ENCODE measurements at places on chromosomes 7 and 10.

- DNase-seq = no peak
Observed at GRCh38 chr10:79253704-79254103, 93.6 kb upstream of the PPIF start.

DNA sequence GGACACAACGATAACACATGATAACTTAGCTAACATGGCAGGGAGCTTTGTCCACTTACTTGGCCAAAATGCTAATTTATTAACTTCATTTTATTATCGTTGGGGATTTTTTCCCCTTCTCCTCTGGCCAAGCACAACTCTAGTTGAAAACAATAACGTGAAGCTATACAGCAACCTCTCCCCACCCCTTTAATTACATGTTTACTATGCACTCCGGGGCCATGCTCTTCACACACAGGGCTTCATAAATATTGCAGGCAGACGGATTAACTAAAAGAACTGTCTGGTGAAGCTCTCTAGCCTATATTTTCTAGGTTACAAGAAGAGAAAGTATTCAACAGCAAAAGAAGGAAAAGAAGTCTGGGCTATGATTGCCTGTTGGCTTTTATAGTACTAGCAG lies 51.7 kb downstream of the XRCC2 start:
- DNase-seq = no peak

GRCh38 chr7:67547183-67547907 lies 550.7 kb downstream of the TYW1 start:
- DNase-seq = no peak

- DNase-seq = no peak
Observed at GRCh38 chr7:100687261-100687660, 6.8 kb downstream of the GIGYF1 start.

DNA sequence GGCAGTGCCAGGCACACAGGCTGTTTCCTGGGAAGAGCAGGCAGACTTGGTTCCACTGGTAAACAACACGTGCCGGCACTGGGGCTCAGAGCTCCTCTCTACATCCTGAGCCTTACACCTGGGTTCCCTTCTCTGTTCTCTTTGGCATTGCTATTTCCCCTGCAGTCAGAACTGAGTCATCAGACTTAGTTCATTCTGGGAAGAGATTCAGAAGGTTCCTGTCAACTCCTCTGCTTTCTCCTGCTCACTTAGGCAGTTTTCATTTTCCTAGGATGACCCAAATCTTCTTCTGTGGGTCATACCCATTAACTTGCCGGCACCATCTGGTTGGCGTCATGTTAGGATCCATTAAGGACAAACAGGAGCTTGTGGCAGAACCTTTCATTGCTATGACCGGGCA lies 33.4 kb upstream of the LRRC18 start:
- DNase-seq = no peak

DNA sequence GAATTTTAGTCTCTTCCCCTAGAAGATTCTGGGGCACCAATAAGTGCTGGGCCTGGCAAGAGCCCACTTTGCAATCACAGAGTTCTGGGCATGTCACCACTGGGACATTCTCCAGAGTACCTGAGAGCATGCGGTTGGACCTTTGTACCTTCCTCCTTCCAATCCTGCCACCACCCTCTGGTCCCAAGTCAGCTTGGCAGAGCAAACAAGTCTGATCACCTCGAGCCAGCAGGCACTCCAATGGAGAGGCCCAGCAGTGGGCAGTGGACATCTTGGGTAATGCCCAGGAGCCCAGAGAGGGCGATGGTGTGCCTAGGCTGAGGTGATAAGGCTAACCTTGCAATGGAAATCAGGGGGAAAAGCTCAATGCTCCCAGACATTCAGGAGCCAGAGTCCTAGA lies 43.4 kb downstream of the SH3PXD2A start:
- DNase-seq = no peak

DNA sequence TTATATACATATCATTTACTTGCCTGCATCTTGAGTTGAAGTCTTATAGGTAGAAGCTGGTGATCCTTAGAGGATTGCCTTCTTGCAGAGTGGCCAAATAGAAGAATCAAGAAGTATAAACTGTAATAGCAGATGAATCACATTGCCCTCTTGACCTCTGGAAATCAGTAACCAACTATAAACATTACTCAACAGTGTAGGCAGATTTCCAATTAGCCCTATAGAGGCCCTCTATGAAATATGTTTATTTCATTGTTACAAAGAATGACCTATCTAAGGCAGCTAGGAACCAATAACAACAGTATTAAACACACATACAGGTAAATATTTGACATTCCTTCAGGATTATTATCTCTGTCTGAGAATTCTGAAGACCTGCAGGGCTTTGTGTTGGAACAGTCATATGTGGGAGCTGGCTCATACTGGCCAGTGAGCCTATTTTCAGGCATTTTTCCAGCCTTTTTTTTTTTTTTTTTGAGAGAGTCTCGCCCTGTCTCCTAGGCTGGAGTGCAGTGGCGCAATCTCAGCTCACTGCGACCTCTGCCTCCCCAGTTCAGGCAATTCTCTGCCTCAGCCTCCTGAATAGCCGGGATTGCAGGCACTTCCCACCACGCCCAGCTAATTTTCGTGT lies 7.2 kb upstream of the SRI start:
- peak; percentile 74 for DNase-seq

- no peak for DNase-seq
Observed at GRCh38 chr10:45220931-45221330, 94.5 kb downstream of the OR13A1 start.

DNA sequence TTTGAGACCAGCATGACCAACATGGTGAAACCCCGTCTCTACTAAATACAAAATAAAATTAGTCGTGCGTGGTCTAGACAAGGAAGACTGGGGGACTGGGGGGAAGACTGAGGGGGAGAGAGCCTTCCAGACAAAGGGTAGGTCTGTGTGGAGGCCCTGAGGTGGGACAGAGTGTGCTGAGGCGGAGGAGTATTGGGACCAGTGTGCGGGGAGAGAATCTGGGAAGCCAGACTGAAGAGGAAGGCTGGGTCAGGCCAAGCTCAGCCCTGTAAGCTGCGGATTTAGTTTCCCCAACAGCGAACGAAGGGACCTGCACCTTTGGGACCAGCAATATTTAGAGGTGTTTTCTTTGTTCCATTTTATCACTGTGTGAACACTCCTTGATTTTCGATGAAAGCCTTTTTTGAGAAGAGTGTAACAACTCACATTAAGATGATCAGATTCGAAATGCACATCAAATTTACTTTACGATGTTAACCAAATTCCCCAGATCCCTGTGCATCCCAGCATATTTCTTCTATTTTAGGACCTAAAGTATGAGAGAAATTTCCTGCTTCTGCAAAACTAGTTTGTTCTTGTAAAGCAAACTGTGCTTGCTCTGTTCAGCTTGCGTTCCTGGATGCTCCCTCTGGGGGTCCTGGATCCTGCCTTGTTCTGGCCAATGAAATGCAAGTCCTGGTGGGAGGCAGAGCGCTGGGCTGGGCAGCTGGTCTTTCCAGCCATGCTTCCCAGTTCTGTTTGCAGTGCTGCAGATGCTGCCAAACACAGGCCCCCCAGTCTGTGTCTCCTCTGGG lies 39.4 kb downstream of the PLAU start:
- DNase-seq = no peak

- DNase-seq = no peak
Observed at GRCh38 chr7:20290505-20291111, 40.1 kb upstream of the ITGB8 start.

- DNase-seq = no peak
Observed at GRCh38 chr7:148014001-148014400, 576.6 kb upstream of the C7orf33 start.

- no peak for DNase-seq
Observed at GRCh38 chr10:82969405-82969804, 1094.4 kb downstream of the NRG3 start.

- no peak for DNase-seq
Observed at GRCh38 chr10:124518366-124518765, 56.7 kb downstream of the LHPP start.

- DNase-seq = no peak
Observed at GRCh38 chr7:128810473-128810872, 18.7 kb downstream of the CCDC136 start.

GRCh38 chr10:130970341-130971122 lies 341.0 kb downstream of the TCERG1L start:
- no peak for DNase-seq

GRCh38 chr10:27100813-27101347 lies 586 bp upstream of the ANKRD26 start:
- no peak for DNase-seq

GRCh38 chr7:131897016-131897789 lies 340.8 kb upstream of the PODXL start:
- no peak for DNase-seq

DNA sequence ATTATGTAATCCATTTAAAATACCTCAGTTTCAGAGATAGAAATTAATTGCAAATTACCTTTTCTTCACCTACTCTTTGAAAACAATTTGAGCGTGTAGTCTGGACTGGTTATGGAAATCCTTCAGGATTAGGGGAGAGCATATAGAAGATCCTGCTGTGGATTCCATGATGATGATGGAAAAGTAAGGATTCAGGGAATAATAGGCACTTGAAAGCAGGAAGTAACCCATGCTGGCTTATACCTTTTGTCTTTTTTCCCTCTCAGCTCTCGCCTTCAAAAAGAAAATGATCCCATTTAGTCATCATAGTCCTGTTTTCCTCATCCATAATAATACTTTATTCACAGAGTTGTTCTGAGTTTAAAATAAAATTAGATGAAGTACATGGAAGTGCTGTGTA lies 4.4 kb downstream of the HBP1 start:
- no peak for DNase-seq

GRCh38 chr7:123346766-123347165 lies 147.0 kb upstream of the SLC13A1 start:
- DNase-seq = no peak

- DNase-seq = no peak
Observed at GRCh38 chr7:34128762-34129161, 223.4 kb downstream of the BMPER start.

- no peak for DNase-seq
Observed at GRCh38 chr10:129033340-129033739, 433.7 kb upstream of the MGMT start.

DNA sequence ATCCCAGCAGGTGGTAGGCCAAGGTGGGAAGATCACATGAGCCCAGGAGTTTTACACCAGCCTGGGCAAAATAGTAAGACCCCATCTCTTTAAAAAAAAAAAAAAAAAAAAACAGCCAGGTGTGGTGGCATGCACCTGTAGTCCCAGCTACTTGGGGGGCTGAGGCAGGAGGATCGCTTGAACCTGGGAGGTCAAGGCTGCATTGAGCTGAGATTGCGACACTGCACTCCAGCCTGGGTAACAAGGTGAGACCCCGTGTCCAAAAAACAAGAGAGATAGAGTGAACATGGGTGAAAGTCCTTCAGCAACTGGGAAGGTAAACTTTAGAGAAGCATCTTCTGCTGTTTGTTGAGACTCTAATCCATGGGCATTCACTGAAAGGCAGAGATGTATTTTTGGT lies 6.3 kb upstream of the LAMTOR4 start:
- DNase-seq = no peak

- DNase-seq = no peak
Observed at GRCh38 chr10:75043256-75044131, 68.0 kb upstream of the SAMD8 start.

DNA sequence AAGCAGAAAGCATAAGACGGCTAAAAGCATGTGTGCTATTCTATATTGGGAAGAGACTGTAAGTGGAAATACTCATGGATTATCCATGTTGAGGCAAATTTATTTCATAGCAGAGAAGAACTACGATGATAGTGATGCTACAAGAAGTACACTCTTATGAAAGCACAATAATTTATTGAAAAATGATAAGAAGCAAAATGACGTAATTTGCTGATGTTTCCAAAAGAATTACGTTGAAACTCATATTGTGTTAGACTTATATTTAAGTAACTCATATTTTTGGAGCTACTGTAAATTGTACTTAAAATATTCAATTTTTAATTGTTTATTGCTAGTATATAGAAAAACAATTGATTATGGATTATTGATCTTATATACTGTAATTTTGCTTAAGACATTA lies 1622.5 kb downstream of the REEP3 start:
- no peak for DNase-seq

GRCh38 chr7:81419731-81420130 lies 350.1 kb downstream of the HGF start:
- no peak for DNase-seq

DNA sequence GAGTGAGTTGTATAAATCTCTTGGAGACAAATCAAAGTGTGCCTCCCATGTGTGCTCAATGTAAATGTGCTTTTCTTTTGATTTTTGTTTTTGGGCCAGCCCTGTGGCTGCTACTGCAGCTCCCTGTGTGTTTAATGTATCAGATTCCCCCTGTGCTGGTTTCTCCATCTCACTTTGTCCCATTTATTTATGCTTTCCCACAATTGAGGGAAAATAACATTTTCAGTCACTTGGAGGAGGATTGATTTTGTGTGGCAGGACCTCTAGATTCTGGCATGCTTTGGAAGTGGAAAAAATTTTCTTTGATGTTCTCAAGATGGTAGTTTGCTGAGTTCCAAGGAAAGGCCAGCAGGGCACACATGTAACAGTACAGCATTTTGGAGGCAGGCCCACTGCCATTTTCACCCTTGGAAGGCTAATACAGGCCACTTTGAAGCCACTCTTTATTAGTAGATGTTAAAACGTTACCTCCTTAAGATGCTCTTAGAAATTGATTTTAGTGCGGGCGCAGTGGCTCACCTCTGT lies 323.6 kb downstream of the BICC1 start:
- DNase-seq = no peak

DNA sequence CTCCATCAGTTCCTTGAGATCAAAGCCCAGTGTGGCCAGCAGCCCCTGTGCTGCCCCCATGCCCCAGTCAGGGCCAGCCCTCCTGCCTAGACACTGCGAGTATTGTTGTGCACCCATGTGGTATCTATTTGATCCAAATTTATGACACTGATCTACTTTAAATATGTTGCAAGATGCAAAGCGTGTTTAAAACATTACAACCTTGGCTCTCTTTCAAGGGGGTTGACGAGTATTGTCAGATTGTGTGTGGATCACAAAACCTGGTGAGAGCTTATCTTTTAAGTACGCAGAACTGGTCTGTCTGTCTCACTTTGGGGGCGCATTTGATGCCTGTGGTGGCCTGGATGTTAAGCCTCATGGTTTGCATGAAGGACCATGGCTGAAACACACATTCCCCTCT lies 108.9 kb downstream of the COL13A1 start:
- DNase-seq = no peak

Measured in Panc1 (cell line).